Stimulated activated CD8-positive, alpha-beta memory T cell treated with anti-CD3 and anti-CD28 coated beads, Interleukin-4, amount 100 ng/mL, for 24 hours (primary cell): ENCODE measurements at places on chromosomes 6 and 20.
A peak's percentile ranks its signal among the peaks of the same experiment; 100 is the strongest.

GRCh38 chr6:127900935-127901334 lies at the start of gene THEMIS:
THEMIS (minus strand) TSS chr6:127901058; CDS start chr6:127900932, 126 bp downstream.
- no peak for DNase-seq

DNA sequence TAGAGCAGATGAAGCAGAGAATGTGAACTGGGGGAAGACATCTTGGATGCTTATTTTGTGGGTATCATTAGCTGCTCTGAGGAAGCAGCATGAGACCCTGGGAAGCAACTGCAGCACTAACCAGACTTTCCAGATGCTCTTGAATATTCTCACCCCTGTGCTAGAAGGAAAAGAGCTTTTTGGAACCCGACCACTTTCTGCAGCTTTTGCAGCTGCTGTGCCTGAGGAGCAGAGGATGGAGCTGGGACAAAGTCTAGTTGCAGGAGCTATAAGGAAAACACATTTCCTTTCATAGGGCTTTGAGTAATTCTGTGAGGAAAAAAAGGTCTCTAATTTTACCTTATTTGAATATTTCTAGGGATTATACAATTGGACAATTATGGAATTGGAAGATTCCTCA lies 369.7 kb downstream of the CD109 start:
- no peak for DNase-seq

DNA sequence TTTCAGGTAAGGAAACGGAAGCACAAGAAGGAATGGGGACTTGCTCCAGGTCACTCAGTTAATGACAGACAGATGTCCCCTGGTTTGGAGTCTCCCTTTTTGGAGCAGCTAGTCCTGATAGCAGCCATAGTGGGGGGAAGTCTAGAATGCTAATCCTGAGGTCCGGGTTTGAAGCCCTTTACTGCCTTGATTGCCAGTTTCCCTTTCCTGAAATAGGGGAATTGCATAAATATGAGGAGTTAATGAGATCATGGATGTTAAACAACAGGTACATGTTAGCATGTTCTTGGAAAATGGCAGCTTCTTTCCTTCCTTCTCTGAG lies 341 bp upstream of the TTPAL start:
- DNase-seq = no peak

DNA sequence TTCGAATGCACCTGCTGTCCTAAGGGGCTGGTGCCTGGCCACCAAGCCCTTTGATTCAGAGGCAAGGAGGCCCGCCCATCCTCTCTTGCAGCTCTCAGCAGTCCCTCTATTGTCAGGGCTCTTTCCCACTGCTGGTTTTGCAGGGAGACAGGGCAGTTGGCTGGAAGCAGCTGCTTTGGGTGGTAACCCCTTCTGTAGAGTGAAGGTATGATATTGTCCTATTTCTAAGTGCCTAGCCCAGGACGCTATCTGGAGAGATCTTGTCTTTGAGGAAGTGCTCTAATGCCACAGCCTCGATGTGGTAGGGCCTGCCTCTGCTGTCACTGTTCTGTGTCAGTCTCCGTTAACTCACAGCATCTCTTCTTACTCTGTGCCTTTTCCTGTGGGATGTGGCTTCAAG lies 5.6 kb downstream of the PLCG1 start:
- no peak for DNase-seq

DNA sequence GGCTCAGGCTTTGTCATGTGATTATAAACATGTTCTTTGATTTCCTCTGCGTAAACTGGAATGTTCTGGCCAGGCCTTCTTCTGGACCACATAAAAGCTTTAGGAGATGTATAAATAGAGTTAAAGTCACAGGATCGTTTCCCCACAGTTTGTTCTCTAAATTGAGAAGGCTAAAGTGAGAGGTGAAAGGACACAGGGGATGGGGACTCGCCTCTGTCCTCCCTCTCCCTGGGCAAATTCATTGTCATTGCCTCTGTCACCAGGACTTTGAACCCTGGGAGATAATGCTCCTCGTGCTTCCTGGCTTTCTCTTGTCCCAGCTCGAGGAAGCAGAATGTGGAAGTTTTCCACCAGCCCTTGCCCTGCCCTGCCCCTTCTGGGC lies 20.3 kb upstream of the ZFAND3 start:
- DNase-seq = no peak

DNA sequence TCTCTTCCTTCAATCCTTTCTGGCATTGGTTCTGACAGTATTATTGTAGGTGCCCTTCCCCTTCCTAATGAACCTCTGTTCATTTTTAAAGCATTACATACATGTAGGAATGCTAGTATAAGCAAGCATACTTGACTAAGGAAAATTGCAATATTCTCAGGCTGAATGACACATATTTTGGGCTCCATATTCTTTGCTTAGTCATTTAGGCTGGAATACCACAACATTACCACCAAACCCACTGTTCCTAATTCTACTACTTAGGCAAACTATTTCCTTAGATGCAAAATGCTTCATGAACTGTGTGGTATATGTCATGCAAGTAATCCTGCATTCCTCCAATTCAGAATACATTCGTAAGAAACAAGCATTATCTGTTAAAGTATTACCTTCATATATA lies 113.9 kb downstream of the PRDM1 start:
- DNase-seq = no peak

DNA sequence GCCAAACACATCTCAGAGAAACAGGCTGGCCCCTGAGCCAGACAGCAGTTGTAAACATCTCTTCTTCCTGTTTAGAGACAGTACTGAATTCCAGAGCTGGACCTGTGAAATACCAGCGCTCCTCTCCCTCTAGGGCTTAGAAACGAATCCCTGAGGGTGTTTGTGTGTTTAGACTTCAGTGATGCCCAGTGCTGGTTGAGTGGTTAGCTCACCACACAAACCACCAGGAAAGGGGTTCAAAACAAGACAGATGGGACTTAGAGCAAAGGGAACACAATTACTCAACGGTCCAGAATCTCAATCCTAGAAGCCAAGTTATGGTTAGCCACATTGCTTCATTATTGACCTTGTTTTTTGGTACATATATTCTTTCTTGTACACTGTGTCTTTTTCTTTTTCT lies 108.7 kb upstream of the TMEM170B start:
- no peak for DNase-seq

DNA sequence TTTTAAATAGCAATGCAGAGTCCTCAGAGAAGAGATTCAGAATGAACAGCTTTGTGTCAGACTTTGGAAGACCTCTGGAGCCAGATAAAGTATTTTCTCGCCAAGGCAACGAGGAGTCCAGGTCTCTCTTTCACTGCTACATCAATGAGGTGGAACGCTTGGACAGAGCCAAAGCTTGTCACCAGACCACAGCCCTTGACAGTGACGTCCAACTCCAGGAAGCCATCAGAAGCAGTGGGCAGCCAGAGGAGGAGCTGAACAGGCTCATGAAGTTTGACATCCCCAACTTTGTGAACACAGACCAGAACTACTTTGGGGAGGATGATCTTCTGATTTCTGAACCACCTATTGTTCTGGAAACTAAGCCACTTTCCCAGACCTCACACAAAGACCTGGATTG lies 55.5 kb downstream of the MRAP2 start:
- no peak for DNase-seq

DNA sequence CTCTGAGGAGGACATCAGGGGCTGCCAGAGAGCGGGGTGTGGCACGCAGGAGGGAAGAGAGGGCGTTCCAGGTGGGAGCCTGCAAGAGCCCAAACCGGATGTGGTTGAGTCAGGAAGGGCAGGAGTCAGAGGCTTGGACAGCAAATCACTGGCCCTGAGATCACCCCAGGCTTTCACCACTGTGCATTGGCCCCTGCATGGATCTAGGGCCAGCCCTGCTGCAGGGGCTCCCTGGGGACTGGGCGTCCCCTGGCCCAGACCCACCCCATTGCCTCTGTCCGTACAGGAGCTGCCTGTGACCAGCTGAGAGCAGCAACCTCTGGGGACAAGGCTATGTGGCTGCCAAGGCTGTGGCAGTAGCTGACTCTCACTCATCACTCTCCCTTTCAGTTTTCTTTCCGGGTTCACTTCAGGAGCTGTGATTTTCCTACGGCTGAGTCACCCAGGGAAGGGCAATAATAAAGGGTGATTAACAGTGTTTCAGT lies 33.9 kb downstream of the KCNK17 start:
- DNase-seq = no peak

DNA sequence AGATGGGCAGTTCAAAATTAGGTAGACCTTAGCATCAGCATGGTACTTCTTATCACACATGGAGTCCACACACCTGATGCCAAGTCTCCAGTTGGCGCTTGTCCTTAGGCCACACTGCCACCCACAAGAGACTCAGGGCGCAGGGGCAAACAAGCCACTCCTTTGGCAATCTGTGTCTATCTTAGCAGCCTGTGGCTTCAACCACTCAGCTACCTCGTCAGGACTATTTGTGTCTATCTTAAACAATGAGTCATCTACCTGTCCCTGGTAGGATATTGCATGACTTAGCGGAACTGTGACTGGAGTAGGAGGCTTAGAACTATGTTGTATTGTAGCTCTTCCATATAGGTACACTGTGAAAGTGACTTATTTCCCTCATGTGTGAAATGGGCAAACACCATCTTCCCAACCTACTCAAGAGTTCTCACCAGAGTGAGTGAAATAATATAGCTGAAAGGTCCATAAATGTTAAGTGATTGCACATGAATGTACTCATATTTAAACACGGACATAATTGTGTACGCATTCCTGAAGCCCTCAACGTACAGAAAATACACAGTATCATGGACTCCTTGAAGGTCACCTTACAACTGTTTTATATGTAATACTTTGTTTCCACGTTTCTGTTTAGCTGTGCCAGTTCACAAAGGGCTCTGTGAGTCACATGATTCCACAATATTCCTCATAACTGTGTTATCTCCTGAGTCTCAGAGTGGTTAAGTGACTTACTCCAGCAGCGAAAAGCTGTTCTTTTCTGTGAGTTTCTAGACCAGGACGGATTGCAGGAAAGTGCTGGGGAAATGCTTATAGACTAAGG lies 1.6 kb downstream of the TRIM27 start:
- no peak for DNase-seq

DNA sequence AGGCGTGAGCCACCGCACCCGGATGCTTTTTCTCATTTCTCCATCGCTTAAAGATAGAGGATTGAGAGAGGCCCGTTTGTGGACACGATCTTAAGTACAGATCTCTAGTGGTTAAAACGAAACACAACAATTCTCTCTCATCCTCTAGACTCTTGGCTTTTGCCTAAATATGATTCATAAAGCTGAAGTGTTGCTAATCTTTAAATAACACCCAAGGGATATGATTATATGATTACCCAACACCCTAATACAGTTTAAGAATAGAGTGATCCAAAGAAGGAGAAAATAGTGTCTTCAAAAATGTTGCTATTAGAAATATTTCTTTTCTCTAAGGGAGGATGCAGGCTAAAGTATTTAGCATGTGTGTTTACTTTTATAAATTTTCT lies 50.4 kb downstream of the MTHFD1L start:
- no peak for DNase-seq

DNA sequence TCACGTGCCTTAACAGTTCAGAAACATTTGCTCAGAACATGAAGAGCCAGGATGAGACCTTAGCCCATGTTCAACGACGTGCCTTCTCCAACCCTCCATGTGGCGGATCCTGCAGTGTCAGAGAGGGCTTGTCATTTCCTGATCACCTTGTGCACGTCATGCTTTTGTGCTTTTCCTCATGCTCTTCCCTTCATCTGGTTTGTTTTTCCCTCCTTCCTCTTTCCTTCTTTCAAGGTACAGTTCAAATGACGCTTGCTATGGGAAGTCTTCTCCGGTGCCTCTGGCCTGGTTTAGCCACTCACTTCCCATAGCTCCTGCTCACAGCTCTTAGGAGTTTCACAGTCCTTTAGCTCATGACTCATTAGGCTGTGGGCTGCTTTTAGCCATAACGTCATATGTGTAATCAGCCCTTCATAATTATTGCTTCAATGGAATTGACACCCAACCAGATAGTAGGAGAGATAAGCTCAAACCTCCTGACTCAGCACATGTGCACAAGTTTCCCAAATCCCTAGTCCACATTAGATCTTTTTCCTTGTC lies 102.7 kb upstream of the CNKSR3 start:
- DNase-seq = no peak

DNA sequence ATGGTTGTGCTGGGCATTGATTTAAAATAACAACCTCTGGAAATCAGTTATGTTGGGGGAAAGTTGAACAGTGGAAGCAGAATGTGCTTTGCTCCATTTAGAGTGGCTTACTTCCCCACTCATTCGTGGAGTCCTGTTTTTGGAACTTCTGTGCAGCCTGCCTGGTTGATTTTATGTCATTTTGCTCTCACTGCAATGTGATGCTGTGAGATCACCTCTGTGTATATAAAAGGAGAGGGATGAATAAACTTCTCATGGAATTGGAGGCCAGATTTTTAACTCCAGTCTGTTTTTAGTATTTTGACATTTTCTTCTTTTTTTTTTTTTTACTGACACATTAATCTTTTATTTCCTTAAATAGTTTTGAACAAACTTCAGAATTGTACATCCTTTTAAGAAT lies 139.0 kb downstream of the FNDC1 start:
- DNase-seq = no peak

DNA sequence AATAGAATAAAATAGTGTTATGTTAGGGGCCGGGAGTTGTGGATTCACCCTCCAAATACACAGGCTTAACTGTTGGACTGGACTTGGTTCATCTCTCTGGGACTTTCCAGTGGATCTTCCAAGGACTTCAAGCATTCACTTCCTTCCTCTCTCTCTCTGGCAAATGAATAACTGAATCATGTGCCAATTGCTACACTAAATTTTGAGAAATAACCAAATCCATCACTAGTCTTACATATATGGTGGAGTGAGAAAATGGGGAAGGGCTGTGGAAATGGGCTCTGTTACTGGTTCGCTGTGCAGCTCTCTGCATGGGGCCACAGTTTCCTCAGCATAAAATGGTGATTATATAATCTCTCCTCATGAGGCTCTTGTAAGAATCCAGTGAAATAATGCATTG lies 6.8 kb upstream of the KIAA1755 start:
- DNase-seq = no peak

GRCh38 chr6:160534050-160534696 lies 129.9 kb downstream of the LPA start:
- DNase-seq = peak; percentile 51

GRCh38 chr6:56794421-56794820 lies 151.7 kb upstream of the DST start:
- no peak for DNase-seq

DNA sequence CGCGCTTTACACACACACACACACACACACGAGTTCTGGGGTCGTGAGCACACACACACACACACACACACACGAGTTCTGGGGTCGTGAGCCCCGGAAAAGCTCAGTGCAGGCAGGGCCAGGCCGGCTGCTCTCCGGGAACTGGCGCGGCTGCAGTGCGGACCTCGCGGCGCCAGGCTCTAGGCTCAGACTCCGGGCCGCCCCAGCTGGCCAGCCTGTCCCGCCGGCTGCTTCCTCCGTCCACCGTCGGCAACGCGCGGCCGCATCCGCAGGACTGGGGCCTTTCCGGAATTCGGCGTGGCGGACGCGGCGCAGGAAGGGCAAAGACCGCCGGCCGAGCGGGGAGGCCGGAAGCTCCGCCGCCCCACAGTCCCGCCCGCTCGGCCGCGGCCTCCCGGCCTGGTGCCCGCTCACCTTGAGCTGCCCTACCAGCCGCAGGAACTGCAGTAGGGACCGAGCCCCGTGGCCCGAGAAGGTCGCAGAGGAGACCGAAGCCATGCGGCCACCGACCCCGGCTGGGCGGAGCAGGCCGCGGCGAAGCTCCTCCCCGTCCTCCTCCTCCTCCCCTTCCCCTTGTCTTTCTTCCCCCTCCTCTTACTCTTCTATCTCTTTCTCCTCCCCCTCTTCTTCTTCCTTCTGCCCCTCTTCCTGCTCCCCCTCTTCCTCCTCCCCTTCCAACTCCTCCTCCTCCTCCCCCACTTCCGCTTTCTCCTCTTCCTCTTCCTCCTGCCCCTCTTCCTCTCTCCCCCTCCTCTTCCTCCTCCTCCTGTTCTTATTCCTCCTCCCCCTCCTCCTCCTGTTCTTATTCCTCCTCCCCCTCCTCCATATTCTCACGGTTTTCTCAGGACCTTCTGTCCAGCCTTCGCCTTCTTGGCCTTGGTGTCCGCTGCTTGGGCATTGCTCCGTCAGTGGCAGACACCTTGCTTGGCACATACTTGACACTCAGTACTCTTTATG lies at the start of gene HDDC2:
HDDC2 (minus strand) TSS at position 533 of the 957 bp plus-strand sequence; CDS start at position 498, 35 bp downstream.
- DNase-seq = peak; percentile 33
